ENCODE measurements at places on chromosomes 1 and 21. TPM values are rescaled to one million over a fixed set of nuclear protein-coding genes. Genes with fewer than 3 reads are reported as not detected.

Gene CD1B
- not detected for total RNA-seq

GRCh38 chr1:192668409-192668983, 32.5 kb downstream of the RGS13 start:
- DNase-seq: no peak

- peak; percentile 78 for DNase-seq
Measured at GRCh38 chr1:7386226-7387052, 384.7 kb upstream of the VAMP3 start.

GRCh38 chr1:7677815-7678214, 93.3 kb upstream of the VAMP3 start:
- DNase-seq: no peak

DNA sequence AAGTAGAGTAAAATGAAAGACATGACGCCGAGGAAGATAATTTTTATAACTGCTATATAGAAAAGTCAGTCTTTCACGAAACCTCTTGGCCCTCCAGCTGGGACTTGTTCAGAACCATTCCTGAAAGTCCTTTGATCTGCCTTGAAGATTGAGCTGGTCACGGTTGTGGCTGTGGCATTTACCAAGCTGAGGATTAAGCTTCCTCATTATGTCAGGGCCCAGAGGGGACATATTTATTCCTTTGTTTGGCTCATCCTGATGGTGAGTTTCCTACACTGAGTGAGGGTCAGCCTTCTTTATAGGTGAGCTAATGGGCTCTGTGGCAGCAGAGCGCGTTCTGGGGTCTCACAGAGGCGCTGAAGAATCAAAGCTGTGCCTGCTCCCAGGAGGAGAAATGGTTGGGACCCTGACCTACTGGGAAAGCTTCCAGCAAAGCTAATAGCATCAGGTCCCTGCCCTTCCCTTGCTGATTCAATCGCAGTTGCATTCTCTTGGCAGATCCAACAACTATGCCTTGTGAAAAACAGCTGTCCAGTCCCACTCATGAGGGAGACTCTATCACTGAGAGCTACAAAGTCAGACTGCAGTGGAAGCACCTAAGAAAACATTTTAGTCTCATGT, 43.2 kb upstream of the PBX1 start:
- DNase-seq: no peak

DNA sequence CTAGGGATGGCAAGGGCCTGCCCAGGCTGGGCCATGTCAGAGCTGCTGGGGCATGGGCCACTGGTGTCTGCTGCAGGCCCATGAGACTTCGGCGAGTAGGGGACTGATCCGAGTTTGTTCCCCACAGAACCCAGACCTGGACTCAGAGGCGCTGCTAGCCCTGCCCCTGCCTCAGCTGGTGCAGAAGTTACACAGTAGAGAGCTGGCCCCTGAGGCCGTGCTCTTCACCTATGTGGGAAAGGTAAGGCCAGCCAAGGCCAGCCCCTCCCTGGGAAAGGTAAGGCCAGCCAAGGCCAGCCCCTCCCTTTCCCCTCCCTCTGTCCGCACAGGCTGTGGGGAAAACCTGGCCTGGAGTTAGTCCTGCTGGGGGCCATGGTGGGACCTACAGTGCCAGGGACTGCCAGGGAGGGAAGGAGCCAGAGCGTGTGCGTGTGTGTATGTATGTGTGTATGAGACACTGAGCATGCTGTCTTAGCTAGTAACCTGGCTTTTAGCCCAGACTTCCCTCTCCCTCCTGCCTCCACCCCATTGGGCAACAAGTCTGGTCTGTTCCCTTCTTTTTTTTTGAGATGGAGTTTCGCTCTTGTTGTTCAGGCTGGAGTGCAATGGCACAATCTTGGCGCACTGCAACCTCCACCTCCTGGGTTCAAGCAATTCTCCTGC, 8.0 kb downstream of the FAAH start:
- DNase-seq: peak; percentile 86

- no peak for DNase-seq
Measured at GRCh38 chr1:44514673-44515072, 109.6 kb downstream of the RNF220 start.

- no peak for DNase-seq
Measured at GRCh38 chr1:33284049-33284448, 27.8 kb downstream of the ZNF362 start.

DNA sequence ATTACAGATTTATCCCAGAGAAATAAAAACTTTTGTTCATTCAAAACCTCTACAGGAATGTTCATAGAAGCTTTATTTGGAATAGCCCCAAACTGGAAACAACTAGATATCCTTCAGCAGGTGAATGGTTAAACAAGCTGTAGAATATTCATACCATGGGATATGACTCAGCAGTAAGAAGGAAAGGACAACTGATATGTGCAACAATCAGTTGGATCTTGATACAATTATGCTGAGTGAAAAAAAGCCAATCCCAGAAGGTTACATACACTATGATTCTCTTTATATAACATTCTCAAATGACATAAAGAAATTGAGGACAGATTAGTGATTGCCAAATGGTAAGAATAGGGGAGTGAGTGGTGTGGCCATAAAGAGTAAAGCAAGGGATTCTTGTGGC, 376.7 kb downstream of the S1PR1 start:
- DNase-seq: peak; percentile 31

DNA sequence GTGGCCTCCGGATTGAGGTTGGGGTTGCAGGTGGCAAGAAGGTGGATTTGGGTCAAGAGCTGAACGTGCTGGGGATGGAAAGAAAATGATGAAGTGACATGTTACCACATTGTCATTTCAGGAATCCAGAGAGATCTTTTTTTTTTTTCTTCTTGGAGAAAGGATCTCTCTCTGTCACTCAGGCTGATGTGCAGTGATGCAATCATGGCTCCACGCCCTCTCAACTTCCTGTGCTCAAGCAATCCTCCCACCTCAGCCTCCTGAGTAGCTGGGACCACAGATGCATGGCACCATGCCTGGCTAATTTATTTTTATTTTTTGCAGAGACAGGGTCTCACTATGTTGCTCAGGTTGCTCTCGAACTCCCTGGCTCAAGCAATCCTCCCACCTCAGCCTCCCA, 80.6 kb downstream of the GON4L start:
- DNase-seq: peak; percentile 4

DNA sequence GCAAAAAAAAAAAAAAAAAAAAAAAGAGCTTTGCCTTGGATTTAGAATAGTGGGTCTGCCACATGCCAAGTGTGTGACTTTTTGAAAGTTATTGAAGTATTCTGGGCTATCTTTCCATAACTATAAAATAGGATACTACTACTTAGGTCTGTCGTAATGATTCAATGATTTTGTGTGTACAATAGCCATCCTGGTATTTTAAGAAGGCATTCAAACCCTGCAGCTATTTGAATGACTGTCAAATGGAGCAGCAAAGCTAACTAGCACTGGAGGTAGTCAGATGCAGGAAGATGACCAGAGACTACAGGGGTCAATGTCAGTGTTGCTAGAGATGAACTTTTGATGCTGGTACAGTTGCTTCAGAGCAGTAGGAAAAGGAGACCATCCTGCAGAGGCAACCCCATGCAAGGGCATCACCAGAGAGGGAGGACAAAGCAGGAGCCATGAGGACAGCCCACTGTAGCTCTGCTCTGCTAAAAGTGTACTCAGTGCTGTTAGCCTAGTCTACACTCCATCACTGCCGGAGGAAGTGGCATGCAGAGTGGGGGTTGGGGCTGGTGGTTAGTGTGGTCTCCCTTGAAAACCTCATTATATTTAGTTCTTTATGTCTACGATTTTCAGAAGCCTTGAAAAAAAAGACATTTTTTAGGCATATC, 29.0 kb downstream of the DUSP10 start:
- no peak for DNase-seq

GRCh38 chr1:208985231-208985630, 598.3 kb upstream of the CAMK1G start:
- DNase-seq: no peak

All from astrocyte (in vitro differentiated cells and primary cell).